CD4-positive, alpha-beta T cell (primary cell): ENCODE measurements at places on chromosomes 6 and 20.

DNA sequence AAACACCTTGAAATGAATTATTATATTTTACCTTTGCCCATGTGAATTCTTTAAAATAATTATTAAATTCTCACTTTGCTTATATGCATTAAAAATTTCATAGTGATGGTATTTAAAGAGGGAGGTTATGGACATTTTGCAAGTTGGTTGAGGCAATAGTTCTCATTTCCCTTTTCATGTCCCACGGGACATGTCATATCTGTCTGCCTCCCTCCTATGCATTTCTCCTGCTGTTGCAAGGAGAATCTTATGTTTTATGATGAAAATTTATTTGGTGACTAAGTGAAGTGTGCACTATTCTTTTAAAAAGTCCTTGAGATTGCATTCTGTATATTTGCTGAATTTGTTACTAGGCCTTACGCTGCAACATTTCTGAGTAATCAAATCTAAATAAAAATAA, 67.2 kb downstream of the UTRN start:
- DNase-seq = peak; percentile 45

- DNase-seq = no peak
Measured at GRCh38 chr6:49782293-49782692, 4.8 kb downstream of the PGK2 start.

DNA sequence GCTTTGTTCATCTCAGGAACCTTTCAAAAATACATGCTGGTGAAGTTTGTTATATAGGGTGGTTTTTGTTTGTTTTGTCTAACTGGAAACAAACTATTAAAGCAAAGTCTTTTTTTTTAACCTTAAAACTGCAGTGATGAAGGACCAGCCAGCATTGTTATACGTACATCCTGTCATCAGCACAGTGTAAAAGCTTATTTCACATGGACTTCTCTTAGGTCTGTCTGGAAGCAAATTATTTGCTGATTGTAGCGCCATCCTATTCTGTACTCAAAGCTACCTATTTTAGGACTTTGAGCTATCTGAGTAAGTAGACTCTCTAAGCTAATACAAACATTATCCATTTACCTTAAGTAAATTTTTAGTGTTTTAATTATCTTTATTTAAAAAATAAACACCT, 61.7 kb downstream of the SNX9 start:
- no peak for DNase-seq

GRCh38 chr6:33272275-33273128, 627 bp downstream of the RPS18 start:
- no peak for DNase-seq

GRCh38 chr6:5412663-5413062, 151.3 kb downstream of the FARS2 start:
- no peak for DNase-seq

DNA sequence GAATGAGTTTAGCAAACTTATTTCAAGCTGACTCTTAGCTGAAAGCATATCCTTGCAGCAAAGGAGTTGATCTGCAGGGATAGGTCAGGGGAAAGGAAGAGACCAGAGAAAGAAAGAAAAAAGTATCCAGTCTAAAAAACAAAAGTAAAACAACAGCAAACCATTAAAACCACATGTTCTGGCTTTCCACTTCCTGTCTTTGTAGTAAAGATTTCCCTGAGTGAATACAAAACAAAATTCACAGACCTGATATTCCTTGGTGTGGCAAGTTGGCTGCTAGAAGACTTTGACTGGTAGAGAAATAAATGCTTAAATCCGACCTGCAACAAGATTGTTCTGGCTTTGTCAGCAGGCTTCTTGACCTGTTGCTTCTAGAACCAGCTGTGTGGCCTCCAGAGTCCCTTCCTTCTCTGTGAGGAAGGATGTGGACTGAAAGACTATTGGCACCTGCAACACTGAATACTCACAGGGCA, 23.4 kb upstream of the MCM3 start:
- peak; percentile 77 for DNase-seq

GRCh38 chr6:158717341-158718330, 67.8 kb downstream of the SYTL3 start:
- DNase-seq = no peak

DNA sequence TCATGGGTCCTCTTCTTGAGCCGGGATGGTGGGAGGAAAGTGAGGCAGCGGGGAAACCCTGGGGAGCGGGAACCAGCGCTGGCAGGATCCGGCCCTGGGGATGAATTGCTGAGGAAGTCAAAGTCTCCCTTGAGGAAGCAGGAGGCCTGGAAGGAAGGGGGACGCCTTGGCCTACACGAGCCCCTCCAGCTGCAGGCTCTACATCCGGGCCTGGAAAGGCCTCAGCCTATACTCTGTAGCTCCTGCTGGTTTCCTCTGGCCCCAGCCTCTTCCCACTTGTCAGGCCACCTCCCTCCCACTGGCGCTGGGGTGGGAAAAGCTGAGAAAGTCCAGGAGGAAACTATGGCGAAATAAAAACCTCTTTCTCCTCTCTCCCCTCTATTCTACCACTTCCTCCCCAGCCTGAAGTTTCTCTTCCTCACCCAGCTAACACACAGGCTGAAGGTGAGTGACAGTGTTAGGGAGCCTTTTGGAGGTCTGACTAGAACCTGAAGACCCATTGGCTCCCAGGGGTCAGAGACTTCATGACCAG, 14.9 kb downstream of the TREML2 start:
- DNase-seq = no peak

GRCh38 chr6:84061174-84061573, 27.6 kb downstream of the MRAP2 start:
- DNase-seq = no peak

DNA sequence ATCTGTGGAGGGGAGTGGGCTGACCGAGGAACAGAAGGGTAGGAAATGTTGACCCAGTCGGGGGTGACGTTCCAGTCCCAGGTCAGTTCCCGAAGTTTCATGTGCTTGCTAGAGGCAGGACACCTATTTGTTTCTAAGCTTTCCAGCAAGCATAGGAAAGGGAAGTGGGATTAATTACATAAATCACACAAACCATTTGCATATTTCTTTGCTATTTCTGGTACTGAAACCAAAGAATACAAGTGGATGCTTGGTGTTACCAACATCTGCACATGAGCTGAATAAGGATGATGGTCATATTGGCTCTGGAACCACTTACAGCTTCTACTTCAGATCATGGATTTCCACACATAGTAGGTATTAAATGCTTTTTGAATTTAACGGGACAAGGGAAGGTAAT, 546.5 kb downstream of the PRKN start:
- no peak for DNase-seq

DNA sequence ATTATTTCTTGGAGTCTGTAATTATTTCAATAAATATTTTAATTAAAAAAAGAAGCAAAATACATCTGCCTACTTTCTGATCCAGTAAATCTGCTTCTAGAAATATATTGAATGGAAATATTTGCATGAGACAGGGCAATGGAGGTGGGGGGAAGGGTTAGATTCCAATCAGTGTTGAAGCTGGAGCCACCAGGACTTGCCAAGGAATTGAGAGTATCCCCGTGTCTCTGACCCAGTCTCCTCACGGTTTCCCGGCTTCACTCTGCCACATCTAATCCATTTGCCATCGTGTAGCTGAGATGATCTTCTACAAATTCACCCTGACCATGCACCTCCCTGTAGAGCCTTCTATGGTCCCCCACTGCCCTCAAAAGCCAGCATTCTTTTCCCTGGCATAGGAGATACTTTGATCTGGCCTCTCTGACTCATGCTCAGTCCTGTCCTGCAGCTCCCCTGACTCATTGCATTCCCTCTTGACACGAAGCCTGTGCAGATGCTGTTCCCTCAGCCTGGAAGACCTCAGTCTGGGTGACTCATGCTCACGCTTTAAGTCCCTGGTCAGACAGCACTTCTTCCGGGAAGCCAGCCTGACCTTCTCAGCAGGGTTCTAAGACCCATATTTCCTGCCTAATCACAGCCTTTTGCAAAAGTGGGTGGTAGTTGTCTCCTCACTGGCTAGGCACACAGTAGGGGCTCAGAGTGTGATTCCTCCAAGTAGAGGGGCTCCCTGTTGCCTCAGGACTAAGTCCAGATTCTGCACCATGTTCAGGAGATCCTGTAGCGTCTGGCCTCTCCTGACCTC, 23.0 kb upstream of the FKBP1A start:
- no peak for DNase-seq

- DNase-seq = no peak
Measured at GRCh38 chr6:142940487-142940886, 4.5 kb downstream of the HIVEP2 start.

DNA sequence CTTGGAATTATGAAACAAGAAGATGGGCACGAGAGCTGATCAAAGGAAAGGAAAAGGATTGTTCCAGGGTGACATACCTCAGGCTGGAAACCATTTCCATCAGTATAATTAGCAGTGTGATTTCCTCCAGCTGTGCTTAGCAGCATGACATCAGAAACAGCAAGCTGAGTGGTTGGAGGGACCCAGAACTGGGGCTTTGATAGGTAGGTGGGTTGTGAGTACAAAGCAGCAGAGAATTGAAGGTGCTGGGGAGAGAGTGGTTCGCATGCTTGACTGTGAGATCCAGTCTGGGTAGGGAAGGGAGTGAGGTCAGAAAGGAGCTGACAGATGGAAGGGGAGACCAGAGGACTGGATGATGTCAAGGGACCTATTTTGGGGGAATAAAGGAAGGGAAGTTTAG, 90.4 kb downstream of the CD164 start:
- DNase-seq = no peak

GRCh38 chr6:36735110-36736071, 37.8 kb downstream of the RAB44 start:
- no peak for DNase-seq

DNA sequence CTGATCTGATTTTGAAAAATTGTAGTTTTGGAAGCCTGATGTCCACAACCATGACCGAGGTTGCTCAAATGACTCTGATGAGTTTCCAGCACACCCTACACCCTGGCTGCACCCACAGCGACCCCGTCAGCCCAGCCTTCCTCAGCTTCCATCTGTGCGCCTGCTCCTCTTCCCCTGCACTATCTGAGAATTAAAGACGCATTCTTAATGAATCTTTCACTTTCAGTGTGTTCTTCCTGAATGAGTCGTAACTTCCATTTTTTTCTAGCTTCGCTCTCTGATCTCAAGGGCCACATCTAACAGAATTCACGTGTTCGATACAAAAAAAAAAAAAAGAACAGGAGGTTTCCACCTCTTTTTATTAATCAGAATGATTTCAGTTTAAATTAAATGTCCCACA, 21.3 kb upstream of the RREB1 start:
- peak; percentile 16 for DNase-seq

DNA sequence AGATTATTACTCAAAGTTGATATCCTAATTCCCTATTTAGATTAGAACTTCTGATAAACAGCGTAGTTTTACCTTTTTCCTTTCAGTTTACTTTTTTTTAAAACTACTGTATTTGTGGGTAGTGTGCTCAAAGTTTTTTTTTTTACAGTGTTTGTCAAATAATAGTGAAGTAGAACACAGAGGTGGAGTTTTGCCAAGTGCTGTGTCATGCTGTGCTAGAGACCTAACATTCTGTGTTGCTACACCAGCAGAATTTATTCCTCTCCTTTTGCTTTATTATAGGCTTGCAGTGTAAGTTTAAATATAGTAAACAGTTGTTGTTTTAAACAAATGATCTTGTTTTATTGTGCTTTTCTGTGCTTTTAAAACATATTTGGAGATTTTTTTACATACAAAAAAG, 125.4 kb downstream of the HIVEP1 start:
- DNase-seq = no peak

DNA sequence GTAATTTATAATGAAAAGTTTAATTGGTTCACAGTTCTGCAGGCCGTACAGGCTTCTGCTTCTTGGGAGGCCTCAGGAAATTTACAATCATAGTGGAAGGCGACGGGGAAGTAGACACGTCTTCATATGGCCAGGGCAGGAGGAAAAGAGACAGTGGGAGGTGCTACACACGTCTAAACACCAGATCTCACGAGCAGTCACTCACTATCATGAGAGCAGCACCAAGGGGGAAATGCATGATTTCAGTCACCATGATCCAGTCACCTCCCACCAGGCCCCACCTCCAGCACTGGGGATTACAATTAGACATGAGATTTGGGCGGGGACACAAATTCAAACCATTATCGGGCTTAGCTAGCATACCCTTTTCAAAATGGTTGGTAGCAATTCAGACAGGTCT, 41.2 kb downstream of the EIF2S2 start:
- no peak for DNase-seq

GRCh38 chr6:55443238-55444134, 116.2 kb downstream of the GFRAL start:
- no peak for DNase-seq

DNA sequence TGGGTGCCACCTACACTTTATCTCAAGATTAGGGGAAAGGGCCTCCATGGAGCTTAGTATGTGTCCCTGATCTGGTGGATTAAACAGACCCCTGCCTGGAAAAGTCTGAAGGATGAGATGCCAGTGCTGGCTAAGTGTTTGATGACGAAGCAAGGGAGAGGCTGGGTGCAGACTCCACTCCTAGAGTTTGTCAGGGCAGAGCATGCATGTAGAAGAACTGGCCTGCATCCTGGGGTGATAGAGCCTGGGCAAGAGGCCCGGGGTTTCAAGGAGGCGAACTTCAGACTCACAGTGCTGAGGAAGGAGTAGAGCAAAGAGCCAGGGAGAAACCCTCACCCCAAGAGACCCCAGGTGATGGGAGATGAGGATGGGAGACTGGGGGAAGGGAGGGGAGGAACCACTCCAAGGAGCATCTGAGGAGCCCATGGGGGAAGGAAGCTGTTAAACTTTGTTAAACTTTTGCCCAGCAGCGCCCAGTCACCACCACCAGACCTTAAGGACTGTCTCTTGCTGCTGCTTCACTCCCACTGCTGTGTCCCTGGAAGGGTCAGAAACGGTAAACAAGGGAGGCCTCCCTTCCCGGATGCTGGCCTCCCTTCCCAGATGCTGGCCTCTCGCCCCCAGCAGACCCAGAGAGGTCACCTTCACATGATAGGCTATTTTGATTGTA, 61.6 kb downstream of the RPRD1B start:
- DNase-seq = no peak

DNA sequence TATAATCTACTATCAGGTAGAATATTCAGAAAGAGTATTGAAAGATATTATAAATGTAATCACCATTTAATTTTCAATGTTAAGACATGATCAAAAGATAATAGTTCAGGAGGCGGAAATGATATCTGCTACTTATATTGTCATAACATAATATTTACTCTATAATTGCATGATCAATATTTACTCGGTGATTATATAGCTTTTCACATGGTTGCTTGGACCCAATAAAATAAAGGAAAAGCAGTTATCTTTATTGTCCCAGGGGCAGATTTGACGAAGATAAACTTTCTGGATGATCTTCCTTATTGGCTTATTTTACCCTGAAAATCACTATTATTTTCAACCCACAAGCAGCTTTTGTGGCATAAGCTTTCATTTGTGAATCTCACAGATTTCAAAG, 350.4 kb downstream of the HACE1 start:
- no peak for DNase-seq

DNA sequence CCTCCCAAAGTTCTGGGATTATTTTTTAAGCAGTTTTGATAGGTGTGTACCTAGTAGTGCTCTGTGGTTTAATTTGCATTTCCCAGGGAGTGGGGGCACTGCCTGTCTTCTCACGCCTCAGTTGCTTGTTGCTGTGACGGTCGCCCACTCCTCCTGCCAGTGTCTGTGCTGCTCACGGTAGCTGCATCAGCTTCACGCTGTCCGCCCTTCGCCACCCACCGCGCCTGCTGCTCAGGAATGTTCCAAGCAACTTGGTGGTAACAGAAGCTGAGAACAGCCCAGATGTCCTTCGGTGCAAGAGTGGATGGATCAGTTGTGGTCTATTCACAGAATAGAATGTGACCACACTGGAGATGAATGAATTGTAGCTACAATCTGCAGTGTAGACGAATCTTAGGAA, 22.9 kb downstream of the DNAJC5 start:
- DNase-seq = no peak

- DNase-seq = no peak
Measured at GRCh38 chr6:131998255-131998982, 47.2 kb upstream of the CCN2 start.

GRCh38 chr6:122416825-122417224, 17.4 kb downstream of the HSF2 start:
- no peak for DNase-seq
